ENCODE measurements at places on chromosomes 2 and 18.

GRCh38 chr2:43715300-43716098 lies 39.3 kb upstream of the C1GALT1C1L start:
- DNase-seq, result no peak

DNA sequence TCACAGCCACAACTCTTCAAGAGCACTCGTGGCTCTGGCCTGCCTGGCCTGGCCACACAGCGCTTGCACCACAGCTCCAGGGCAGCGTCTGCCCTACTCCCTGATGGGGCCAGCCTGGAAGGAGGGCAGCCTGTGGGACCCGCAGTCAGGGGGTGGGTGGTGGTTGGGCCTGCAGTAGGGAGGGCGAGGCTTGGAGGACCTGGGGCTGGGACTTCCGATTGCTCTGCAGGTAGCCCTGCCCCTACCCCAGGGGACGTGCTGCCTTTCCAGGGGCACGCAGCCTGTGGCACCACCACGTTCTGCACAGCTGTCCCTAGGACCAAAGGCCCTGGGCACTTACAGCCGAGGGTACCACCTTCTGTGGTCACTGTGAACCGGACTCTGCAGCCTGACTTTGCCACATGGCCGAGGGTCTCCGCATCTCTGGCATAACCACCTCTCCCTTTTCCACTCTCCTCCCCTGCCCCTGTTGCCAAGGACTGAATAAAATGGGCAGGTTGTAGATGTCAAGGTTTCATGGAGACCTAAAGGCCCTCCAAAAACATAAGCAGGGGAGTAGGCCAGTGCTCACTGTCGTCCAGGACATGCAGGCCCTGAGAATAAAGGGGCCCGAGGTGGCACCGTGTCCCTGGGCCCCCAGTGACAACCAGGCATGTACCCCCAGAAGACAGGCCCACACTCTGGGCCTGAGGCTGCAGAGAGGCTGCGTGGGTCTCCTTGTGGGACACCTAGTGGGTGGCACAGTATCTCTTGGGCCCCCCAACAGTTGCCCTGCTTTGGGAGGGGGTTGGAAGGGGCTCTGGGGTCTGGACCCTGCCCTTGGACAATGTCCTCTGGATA lies 87.3 kb downstream of the INHBB start:
- no peak for DNase-seq

DNA sequence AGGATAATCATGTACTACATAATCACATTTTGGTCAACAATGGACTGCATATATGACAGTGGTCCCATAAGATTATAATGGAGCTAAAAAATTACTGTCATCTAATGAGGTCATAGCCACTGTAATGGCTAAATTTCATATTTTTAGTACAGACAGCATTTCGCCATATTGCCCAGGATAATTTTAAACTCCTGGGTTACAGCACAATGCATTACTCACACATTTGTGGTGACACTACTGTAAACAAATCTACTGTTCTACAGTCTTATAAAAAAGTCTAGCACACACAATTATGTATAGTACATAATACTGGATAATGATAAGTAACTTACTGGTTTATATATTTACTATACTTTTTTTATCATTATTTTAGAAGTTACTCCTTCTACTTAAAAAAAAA lies 12.8 kb downstream of the EIF2AK2 start:
- no peak for DNase-seq

GRCh38 chr18:11121443-11121849 lies 27.9 kb downstream of the PIEZO2 start:
- DNase-seq, result no peak

DNA sequence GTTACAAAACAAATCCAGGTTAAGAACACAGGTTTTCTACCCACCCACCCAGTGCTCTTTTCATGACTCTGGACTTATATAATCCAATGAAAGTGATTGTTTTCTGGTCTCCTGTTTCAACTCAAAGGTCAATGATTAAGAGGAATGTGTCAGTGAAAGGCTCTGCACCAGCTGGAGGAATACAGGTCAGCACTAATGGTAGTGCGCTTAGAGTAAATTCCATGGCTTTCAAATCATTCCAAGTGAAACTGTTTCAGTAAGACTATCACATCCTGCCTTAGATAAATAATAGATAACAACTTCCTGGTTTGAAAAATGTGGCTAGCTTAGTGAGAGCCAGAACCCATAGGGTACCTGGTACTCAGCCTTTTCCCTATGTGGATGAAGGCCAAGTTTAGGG lies 47.8 kb downstream of the SLC9A4 start:
- DNase-seq, result no peak

DNA sequence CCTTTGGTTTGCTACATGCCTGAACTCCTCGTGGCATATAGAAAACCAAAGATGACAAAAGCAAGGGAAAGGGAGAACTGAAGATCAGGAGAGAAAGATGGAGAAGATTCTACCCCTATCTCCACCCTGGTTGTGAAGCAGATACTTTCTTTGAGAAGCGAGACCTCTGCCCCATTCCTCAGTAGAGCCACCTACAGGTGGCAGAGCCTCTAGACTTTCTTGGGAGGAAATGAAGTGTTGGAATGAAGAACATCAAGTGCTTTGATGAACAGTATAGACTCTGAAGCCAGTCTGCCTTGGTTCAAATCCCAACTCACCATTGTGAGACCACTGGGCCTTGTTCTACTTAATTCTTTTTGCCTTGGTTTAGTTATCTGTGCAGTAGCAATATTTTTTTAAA lies 348.8 kb upstream of the ETAA1 start:
- no peak for DNase-seq

DNA sequence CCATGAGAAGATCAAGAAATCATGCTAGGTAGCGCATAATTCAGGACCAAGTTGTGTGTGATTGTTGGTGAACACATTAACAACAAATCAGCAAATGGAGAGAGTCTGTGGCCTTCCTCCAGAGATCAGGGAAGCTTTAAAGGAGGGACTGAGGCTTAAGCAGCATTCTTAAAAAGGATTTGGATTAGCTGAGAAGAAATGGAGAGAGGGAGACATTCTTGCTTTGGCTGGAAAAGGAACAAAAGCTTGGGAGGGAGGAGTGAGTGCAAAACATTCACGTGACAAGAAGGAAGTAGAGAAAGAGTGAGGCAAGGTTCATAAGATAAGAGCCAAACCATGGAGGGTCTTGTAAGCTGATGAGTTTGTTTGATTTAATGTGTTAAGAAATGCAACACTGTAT lies 75.6 kb downstream of the SRD5A2 start:
- no peak for DNase-seq

- no peak for DNase-seq
Measured at GRCh38 chr2:65198737-65199136, 28.9 kb upstream of the ACTR2 start.

- DNase-seq, result no peak
Measured at GRCh38 chr2:61229936-61230335, 67.9 kb downstream of the C2orf74 start.

DNA sequence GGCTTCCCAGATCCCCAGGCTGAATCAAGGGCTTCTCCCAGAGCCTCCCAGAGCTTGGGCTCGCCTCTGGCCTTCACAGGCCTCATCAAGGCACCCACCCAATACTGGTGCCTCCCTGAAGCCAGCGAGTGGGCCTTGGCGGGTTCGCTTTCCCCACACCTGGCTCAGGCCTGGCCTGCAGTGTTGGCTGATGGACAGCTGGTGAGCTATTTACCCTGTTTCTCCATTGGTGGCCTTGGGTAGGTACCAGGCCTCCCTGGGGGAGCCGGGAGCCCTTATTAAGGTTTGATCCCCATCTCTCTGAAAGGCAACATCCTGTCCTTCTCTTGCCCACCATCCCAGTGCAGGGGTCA lies 18.2 kb upstream of the DUSP2 start:
- DNase-seq, result no peak

DNA sequence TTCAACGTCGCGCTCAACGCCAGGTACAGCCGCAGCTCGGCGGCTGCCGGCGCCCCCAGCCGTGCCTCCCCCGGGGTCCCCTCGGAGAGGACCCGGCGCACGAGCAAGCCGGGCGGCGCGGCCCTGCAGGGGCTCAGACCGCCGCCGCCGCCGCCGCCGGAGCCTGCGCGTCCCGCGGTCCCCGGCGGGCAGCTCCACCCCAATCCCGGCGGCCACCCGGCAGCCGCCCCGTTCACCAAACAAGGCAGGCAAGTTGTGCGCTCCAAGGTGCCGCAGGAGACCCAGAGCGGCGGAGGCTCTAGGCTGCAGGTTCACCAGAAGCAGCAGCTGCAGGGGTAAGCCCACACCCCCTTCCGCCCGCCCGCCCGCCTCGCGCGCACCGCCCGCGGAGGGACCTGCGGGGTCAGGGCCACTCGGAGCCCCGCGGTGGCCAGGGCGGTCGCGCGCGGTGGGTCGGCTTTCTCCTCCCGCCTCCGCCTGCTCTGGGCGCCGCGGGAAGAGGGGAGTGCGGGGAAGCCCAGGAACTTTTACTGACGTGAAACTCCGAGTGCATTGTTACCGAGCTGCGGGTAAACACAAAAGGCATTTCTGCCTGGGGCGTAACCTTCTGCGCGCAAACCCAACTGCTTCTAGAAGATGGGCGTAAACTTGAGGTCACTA lies 861 bp downstream of the LTBP1 start:
- DNase-seq, result no peak

DNA sequence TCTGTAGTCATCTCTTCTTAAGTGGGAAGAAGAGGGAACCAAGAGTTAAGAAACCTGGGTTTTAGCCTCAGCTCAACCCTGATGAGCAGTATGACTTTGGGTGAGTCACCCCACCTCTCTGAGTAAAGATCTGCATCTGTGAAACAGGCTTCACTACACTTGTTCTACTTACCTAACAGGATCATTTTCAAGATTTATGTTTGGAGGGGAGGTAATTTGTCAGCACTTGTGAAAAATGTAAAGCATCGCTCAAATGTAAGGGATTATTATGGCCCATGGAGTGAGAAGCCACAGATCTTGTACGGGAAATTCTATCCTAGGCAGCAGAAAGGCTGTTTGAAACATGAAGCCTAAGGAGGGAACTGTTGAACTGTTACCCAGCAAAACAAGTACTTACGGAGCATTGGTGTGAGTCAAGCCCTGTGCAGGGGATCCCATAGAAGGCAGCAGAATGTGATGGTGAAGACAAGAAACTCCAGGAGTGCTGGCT lies 160.6 kb downstream of the PRKCE start:
- no peak for DNase-seq

DNA sequence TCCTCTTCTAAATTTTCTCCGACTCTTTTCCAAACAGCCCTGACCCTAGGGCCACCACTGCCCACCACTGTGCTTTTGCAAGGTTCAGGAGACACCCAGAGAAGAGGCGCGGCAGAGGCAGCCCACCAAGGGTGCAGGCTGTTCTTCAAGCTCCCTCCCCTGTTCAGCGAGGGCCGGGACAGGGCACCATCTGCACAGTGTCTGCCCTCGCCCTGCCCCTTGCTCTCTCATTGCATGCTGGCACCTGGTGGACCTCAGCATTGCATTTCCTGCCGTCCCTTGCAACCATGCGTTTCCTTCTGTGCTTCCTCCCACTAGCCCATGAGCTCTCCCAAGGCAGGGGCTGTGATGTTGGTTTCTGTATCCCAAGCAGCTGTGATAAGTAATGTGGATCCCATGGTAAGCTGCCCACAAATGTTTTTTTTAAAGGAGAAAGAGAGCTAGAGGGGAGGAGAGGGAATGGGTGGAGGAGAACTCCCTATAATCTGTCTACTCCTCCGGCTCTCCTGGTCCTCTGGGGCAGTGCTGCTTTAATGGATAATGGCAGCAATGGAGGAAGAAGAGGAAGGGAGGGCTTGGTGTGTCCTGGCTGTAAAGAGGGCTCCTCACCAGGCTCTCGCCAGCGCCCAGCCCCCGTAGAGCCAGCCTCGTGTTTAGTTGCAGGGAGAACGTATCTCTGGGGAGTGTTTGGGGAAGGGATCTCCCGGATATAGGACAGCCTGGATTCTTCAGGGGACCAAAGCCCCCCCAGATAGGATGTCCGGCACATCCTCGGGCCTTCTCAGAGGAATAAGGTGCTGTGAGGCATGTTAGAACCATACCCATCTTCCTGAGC lies 15.6 kb upstream of the YWHAQ start:
- no peak for DNase-seq

- no peak for DNase-seq
Measured at GRCh38 chr2:240812301-240812680, 7.7 kb downstream of the KIF1A start.

DNA sequence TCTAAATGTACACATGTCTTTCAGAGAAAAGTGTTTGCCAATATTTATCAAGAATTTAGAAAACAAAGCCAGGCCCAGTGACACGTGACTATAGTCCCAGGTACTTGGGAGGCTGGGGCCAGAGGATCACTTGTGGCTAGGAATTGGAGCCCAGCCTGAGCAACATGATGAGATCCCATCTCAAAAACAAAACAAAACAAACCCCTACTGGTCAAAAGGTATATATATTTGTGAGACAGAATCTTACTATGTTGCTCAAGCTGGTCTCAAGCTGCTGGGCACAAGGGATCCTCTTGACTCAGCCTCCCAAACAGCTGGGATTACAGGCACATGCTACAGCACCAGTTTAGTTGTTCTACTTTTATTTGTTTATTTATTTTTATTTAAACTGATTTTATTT lies 79.2 kb downstream of the ZDBF2 start:
- no peak for DNase-seq

- DNase-seq, result no peak
Measured at GRCh38 chr2:147739508-147739907, 105.3 kb upstream of the ACVR2A start.

DNA sequence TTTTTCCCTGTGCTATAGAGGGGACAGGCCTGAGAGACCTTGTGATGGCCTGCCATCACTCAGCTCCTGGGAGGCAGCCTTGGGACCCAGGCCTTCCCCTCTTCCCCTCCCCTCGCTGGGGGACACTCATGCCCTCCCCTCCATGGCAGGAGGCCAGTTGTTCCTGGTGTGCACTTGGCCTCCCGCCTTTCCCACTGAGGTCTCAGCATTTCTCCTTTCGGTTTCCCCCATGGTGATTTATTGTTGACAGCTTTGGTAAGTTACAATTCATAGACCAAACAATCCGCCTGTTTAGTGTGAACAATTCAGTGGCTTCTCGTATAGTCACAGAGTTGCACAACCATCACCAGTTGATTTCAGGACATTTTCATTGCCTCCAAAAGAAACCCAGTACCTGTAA lies 10.2 kb upstream of the CNDP1 start:
- no peak for DNase-seq

- no peak for DNase-seq
Measured at GRCh38 chr18:26621161-26622026, 73.0 kb upstream of the KCTD1 start.

DNA sequence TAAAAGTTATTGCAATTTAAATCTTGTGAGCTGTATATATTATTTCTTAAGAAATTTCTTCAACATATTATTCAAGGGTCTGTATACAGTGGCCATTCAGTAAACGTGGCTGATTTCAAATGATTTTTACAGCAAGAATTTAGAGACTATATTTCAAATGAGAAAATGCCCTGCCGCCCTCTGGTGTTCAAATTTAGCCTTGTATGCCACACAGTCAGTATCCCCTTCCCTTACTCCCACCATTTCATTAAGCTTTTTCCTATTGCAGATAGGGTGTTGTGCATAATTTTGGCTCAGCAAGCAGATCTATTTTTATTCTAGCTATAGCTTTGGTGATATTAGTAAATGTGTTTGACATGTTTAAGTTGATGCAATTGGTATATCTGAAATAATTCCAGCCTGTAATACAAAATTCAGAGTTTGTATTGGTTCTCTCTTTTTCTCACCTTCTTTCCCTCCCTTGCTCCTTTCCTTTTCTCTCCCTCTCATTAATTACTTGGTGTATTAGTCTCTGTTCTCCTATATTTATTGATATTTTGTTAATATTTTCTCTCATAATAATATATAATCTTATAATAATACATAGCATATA lies 22.8 kb upstream of the SCN7A start:
- DNase-seq, result no peak

GRCh38 chr2:86233436-86233835 lies 34.2 kb downstream of the MRPL35 start:
- DNase-seq, result no peak

Data from activated CD8-positive, alpha-beta memory T cell treated with anti-CD3 and anti-CD28 coated beads for 1 hour (primary cell).